Chondrocyte (in vitro differentiated cells): ENCODE measurements at places on chromosomes 5 and 9. TPM values are rescaled to one million over a fixed set of nuclear protein-coding genes. Genes with fewer than 3 reads are reported as not detected.
A peak's percentile ranks its signal among the peaks of the same experiment; 100 is the strongest.

Gene TLE1
- 12.2 to 17.1 TPM (median 12.6 TPM) in 3 replicates for total RNA-seq

Gene C9orf50
- 0.30 to 0.39 TPM (median 0.38 TPM) in 3 replicates for total RNA-seq

Gene RBM22
- 34.7 to 39.7 TPM (median 36.0 TPM) in 3 replicates for total RNA-seq

Gene SH3RF2
- 0.33 to 0.42 TPM (median 0.39 TPM) in 3 replicates for total RNA-seq

GRCh38 chr5:142032747-142033631 is 20.2 kb upstream of the GNPDA1 start:
- peaks cover 1% of the 10 kb centered on the region for H3K27me3 ChIP-seq
- DNase-seq = no peak
- no peaks in the 10 kb centered on the region for H3K4me1 ChIP-seq
- no peak overlapping the region for H3K4me3 ChIP-seq

DNA sequence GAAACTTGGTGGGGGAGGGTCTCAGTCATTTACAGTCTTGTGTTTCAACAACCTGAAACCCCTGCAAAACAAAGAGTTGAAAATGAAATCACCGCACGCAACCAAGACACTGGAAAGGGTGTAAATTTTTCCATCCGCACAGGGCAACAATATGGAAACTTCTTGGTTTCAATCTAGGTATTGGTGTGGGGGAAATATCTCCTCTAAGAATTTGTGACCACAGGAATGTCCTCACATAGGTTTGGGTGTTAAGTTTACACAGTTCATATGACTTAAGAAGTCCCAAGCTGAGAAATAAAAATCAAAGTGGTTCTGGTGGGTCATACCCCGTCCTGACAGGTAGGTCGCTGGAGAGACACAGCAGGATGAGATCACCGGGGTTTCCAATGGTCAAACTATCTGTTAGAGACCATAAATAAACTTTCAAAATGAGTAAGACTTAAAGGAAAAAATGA is 51.9 kb upstream of the PIP5K1B start:
- no peaks in the 10 kb centered on the region for H3K4me1 ChIP-seq
- H3K27ac ChIP-seq = no peak overlapping the region
- peaks cover 8% of the 10 kb centered on the region for H3K27me3 ChIP-seq

DNA sequence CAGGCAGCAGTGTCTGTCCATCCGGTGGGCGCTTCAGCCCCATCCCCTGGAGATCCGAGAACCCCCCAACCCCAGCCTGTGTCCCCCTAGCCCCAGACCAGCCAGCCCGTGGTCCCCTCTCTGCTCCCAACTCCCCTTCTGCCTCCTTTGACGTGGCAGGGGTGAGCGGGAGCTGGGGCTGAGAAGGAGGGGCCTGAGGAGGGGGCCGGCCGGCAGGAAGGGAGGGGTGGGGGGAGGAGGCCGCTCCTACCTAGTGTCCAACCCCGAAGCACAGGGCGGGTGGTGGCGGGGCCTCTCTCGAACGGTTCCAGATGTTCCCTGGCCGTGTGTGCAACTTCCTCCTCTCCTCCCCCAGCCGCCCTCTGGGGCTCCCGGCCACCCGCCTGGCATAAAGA is 31.0 kb downstream of the GOLGA2 start:
- peaks cover 29% of the 10 kb centered on the region for H3K4me1 ChIP-seq
- peaks cover 8% of the 10 kb centered on the region for H3K36me3 ChIP-seq
- peak overlapping the region; percentile 71 for H3K27ac ChIP-seq
- no peak for DNase-seq
- peak overlapping the region; percentile 62 for H3K4me3 ChIP-seq

DNA sequence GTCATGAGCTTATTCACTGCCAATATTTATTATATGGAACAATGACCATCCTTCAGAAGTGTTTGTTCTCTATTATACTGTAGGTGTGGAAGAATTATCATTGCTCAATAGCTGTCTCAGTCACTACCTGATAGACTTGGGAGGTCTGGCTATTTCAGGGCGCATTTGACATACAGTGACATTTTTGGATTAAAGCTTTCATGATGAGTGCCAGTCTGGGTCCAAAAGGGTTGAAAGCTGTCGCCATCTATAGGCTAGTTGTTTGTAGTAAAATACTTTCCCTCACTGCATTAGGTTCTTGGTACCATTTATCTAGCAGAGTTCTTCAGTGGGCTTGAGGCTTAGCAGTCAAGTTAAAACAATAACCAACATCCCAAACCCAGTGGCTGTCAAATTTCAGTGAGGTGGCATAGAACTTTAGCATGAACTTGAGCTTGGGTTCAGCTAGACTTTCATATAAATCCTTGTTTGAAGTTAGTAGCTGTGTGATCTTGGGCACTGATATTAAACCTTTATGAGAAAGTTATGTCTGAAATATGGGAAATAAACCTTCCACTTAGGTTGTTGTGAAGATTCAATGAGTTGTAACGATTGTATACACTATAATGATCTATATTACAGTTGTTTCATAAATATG is 110.5 kb upstream of the CDKN2B start:
- H3K4me3 ChIP-seq = no peak overlapping the region
- H3K36me3 ChIP-seq = peaks cover 13% of the 10 kb centered on the region
- no peak for DNase-seq
- peaks cover 53% of the 10 kb centered on the region for H3K4me1 ChIP-seq
- no peak overlapping the region for H3K27ac ChIP-seq

DNA sequence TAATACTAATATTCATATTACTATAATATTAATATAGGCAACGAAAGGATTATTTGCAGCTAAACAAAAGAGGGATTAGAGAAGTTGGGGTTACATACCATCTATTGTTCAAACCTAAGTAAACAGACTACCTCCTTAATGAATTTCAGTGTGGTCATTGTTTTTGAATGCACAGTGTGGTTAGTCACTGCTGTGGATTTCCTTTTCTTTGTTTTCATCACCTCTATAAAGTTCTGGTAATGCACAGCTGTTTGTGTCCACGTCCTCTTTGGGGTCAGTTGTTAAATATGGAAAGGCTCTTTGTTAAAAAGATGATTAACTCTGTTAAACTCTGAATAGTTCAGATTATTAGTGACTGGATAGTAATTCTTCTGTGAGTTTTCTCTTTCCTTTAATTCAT is 233.6 kb downstream of the MAST4 start:
- H3K36me3 ChIP-seq = no peaks in the 10 kb centered on the region
- peaks cover 26% of the 10 kb centered on the region for H3K4me1 ChIP-seq
- DNase-seq = no peak
- no peak overlapping the region for H3K4me3 ChIP-seq
- H3K27me3 ChIP-seq = peaks cover 14% of the 10 kb centered on the region

DNA sequence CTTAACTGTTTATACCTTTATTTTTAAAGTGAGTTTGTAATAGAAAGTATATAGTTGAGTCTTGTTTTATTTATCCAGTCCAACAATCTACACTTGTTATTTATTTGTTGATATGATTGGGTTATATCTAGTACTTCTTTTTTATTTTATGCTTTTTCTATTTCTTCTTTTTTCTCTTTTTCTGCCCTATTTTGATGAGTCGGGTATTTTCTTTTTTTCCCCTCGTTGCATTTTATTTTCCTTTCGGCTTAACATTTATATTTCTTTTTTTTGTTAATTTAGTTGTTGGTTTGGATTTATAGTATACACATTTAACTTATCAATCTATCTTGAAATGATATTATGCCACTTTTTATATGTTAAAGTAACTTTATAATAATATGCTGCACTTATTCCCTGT is 111.7 kb upstream of the IZUMO3 start:
- no peak overlapping the region for H3K27ac ChIP-seq
- no peak overlapping the region for H3K4me3 ChIP-seq

DNA sequence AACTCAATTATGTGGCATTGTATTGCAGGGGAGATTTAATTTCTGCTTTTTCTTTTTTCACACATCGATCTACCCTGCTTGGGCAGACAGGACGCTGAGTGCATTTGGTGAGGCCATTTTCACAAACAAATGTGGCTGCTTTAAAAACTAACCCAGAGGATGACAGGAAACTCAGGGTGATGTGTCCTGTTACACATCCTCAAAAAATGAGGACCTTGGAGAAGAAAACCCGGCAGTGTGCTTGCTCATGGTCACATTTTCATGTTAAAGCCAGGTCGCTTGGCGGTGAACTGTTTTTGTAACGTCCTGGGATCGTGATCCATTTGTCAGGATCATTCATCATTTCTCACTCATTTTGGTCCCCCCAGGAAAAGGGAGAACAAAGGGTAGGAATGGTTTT is 478.3 kb upstream of the ADAMTS16 start:
- H3K27me3 ChIP-seq = no peaks in the 10 kb centered on the region
- H3K4me1 ChIP-seq = peaks cover 6% of the 10 kb centered on the region
- no peak overlapping the region for H3K27ac ChIP-seq
- H3K36me3 ChIP-seq = no peaks in the 10 kb centered on the region

DNA sequence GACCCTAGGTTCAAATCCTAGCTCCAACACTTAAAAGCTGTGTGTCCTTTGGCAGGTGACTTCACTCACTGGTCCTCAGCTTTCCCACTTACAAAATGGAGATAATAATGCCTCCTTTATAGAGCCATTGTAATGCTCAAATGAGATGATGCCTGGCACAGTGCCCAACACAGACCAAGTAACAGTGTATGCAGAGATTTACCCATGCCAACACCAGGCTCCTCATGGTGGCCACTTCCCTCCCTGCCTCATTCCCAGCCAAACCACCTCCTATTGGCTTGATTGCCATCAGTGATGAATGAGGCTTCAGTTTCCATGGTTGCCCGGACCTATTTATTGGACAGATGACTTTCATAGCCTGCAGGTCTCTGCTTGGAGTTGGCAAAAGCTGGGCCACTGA is 469.4 kb downstream of the CDK5RAP2 start:
- H3K27ac ChIP-seq = no peak overlapping the region
- no peaks in the 10 kb centered on the region for H3K4me1 ChIP-seq
- H3K27me3 ChIP-seq = peaks cover 24% of the 10 kb centered on the region
- H3K4me3 ChIP-seq = no peak overlapping the region

DNA sequence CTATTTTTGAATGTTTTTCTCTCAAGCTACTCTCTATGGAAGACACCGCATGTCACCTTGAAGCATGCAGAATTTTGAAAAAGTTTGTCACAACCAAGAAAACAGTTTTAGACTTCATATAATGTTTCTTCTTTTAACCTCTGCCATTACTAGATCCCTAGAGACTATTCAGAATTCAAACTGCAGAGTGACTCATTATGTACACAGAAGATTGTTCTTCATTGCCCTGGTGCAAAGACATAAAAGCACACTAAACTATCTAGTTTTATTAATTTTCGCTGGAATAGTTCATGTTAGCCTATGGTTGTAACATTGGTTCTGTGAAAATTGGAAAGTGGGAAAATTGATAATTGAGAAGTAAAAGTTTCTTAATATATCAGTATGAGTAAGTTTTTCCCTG is 18.4 kb downstream of the F2RL2 start:
- peaks cover 40% of the 10 kb centered on the region for H3K4me1 ChIP-seq
- no peak overlapping the region for H3K4me3 ChIP-seq
- no peaks in the 10 kb centered on the region for H3K27me3 ChIP-seq
- peak overlapping the region; percentile 46 for H3K27ac ChIP-seq

GRCh38 chr9:84736536-84736935 is 67.0 kb downstream of the NTRK2 start:
- no peak for DNase-seq
- H3K27ac ChIP-seq = no peak overlapping the region
- H3K36me3 ChIP-seq = no peaks in the 10 kb centered on the region
- H3K4me3 ChIP-seq = no peak overlapping the region

GRCh38 chr9:131447148-131447547 is 53.3 kb downstream of the PRRC2B start:
- H3K27me3 ChIP-seq = no peaks in the 10 kb centered on the region
- DNase-seq = peak; percentile 36
- H3K36me3 ChIP-seq = peaks cover 49% of the 10 kb centered on the region
- no peak overlapping the region for H3K4me3 ChIP-seq
- no peaks in the 10 kb centered on the region for H3K4me1 ChIP-seq
- peak overlapping the region; percentile 25 for H3K27ac ChIP-seq

DNA sequence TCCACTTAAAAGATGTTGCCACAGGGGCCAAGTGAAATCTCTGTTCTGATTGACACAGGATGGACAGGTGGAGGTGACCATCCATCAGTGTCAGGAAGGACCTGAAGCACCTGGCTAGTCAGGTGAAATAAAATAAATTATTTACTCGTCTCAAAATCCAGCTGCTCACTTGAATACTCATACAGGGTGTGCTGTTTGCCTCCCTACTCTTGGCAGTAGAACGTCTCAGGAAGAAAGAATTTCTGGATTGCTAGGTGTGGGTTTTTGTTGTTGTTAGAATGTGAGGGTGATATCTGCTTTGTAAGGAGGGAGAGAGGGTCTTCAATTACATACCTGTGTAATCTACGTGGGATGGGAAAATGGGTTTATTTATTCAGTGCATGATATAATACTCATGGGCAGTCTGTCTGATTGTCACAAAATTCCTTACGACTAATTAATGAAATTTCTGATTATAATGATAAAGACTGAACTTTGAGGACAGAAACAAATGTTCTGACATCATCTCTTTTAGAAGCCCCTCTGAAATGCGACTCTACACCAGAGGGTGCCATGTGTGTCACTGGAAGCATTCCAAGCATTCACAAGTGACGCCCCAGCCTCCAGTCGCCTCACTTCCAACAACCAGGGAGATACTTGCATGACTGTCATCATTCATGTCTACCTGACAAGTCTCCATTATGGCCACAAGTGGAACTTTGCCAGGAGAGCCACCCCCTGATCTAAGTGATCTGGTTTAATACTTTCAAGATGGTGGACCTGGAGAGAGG is 218.4 kb downstream of the GAPVD1 start:
- DNase-seq = no peak
- no peaks in the 10 kb centered on the region for H3K27me3 ChIP-seq
- peaks cover 18% of the 10 kb centered on the region for H3K4me1 ChIP-seq

DNA sequence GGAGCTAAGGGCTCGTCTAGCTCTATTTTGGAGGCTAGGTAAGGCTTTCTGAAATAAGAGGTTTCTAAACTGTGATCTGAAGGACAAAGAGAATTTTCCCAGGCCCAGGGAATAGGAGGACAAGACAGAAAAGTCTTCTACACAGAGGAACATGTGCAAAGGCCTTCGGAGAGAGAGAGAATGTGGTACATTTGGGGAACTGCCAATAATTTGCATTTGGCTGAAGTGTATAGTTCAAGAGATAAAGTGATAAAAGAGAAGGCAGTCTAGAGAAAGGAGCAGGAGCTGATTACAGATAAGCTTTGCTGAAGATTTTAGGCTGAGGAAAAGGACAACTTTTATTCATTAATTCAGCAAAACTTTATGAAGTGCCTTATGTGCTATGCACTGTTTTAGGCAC is 214.4 kb upstream of the ELL2 start:
- DNase-seq = no peak
- H3K4me3 ChIP-seq = no peak overlapping the region
- H3K27ac ChIP-seq = peak overlapping the region; percentile 19
- no peaks in the 10 kb centered on the region for H3K27me3 ChIP-seq

GRCh38 chr9:28563291-28563934 is 990.1 kb upstream of the C9orf72 start:
- H3K4me3 ChIP-seq = no peak overlapping the region
- no peaks in the 10 kb centered on the region for H3K27me3 ChIP-seq
- H3K27ac ChIP-seq = no peak overlapping the region
